ENCODE measurements at places on chromosomes 16 and 17. TPM values are rescaled to one million over a fixed set of nuclear protein-coding genes. Genes with fewer than 3 reads are reported as not detected.

Gene SCNN1G
- total RNA-seq = not detected

Gene PABPN1L
- not detected for total RNA-seq

Gene TPSD1
- not detected for total RNA-seq

Gene MLX
- 19.8 TPM for total RNA-seq

Gene CCDC200
- total RNA-seq = not detected

Gene GPR179
- total RNA-seq = not detected

Gene ODF4
- total RNA-seq = not detected

Gene PLK1
- total RNA-seq = 39.7 TPM

Gene C16orf74
- total RNA-seq = 8.7 TPM

Gene CHST5
- not detected for total RNA-seq

Gene RRAD
- 10.4 TPM for total RNA-seq

Gene C17orf100
- total RNA-seq = 2.9 TPM

Gene PRAC1
- not detected for total RNA-seq

DNA sequence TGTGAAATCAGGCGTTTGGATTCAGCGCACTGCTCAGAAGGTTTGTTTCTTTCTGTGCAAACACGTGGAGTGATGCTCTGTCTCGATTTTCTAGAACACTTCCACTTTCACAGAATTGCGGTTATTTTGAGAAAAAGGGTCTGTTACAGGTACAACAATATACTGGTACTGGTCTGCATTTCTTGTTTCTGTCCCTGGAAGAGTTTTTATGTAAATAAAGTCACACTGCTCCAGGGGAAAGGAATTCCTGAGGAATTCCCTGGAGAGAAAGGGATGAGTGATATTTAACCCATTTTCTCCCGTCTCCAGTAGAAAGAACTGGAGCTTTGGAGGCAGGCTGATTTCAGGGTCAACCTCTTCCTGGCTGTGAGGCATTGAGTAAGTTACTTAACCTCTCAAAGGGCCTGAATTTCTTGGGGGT is 16.2 kb upstream of the RMI2 start:
- no peak for DNase-seq

DNA sequence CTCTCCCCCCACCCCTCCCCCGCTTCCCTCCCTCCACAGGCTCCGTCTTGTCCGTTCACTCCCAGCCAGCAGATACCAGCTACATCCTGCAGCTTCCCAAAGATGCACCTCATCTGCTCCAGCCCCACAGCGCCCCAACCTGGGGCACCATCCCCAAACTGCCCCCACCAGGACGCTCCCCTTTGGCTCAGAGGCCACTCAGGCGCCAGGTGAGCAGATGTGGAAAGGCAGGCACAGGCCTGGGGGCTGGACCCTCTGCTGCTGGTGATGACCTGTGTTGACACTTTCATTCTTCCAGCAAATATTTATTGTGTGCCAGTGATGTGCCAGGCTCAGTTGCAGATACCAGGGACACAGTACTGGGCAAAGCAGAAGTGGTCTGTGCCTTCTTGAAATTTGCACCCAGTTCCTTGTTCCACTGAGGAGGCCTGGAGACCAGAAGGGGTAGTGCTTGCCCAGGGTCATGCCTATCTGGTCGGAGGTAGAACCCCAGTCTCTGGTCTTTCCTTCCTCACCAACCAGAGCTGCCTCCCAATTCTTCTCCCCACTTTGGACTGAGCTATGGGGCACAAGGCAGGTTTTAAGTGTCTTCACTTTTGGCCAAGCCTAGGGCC is 10.3 kb upstream of the ABCC3 start:
- no peak for DNase-seq

DNA sequence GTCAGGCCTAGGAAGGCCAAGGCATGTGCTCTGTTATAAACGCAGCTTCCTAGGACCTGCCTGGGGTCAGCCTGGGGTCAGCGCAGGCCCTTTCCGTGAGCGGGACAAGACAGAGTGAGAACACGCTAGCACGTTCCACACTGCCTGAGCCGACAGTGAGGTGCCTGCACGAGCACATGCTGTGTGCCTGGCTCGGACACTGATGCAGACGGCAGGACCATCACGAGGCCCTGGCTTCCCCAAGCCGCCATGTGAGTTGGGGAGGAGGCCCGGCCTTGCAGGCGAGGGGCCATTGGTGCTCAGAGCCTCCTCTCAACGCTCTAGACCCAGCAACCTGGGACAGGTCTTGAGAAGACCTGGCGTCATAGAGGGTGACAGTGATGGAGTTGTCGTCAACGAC is 9.1 kb downstream of the TMEM204 start:
- DNase-seq = no peak

DNA sequence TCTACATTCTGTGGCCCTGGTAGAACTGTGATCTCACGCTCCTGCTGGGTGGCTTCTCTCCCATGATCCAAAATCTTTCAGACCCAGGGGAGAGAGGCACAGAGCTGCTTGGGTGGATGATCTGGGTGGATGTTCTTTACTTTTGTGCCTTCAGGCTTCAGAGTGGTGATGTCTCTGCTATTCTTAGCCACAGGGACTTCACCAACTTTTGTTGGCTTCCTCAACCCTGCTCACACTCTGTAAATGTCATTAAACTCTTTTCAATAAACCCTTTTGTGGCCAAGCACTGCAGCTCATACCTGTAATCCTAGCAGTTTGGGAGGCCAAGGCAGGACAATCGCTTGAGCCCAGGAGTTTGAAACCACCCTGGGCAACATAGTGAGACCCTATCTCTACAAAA is 7.6 kb downstream of the CLEC10A start:
- no peak for DNase-seq

GRCh38 chr17:42333053-42333452 is 44.8 kb downstream of the STAT5A start:
- DNase-seq = no peak

- DNase-seq = no peak
Measured at GRCh38 chr16:68375801-68376536, 65.2 kb downstream of the PRMT7 start.

GRCh38 chr16:72860726-72861562 is 187.0 kb downstream of the ZFHX3 start:
- no peak for DNase-seq

DNA sequence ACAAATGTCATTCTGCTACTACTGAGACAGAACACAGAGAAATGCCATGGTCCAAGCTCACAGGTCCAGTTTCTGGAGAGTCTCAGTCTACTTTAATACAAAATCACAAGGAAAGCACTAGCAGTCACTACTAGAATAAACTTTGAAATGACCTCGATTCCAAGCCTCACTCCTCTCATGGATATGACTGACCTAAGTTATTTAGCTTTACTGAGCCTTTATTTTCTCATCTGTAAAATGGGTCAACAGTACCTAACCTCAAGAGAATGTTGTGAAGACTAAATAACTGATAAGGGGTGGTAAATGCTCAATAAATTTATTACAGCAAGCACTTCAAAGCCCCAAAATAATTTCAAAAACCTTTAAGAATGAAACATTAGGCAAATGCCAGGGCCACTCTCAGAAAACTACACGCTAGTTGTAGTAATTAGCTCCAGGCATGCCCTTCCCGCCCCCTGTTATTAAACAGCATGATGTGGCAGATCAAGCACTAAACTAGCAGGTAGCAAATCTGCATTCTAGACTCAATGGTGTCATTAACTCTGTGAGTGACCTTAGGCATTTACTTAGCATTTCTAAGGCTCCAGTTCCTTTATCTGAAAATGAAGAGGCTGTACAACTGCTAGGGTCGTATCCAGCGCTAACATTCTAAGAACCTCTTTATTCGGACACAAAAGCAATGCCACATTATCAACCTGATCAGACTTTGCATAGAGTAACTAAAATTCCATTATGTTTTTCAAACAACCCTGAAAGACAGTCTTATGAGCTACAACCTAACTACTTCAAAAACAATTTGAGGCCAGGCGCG is 8.4 kb downstream of the GSPT1 start:
- DNase-seq = no peak

- no peak for DNase-seq
Measured at GRCh38 chr16:30778549-30779244, 8.3 kb downstream of the ZNF629 start.

GRCh38 chr16:55338646-55339045 is 14.6 kb downstream of the IRX6 start:
- DNase-seq = no peak

DNA sequence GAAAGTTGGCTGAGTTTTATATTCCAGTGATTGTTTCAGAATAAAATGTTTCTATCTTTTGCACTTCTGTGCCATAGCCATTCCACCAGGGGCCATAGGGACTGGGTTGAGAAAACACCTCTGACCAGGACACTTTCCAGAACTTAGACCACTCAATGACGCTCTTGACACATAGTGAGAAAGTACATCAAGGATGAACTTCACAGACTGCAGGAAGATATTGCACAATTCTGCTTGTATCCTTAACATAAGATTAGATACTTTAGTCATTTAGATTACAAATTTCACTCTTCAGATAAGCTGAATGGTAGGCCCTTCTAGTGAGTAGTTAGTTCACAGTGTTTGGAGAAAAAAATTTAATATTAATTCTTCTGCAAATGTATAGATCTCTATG is 13.0 kb upstream of the MPHOSPH6 start:
- DNase-seq = no peak

GRCh38 chr17:17088541-17089525 is 46.6 kb downstream of the MPRIP start:
- DNase-seq = no peak

GRCh38 chr17:70034158-70034557 is 40.9 kb upstream of the KCNJ16 start:
- no peak for DNase-seq

DNA sequence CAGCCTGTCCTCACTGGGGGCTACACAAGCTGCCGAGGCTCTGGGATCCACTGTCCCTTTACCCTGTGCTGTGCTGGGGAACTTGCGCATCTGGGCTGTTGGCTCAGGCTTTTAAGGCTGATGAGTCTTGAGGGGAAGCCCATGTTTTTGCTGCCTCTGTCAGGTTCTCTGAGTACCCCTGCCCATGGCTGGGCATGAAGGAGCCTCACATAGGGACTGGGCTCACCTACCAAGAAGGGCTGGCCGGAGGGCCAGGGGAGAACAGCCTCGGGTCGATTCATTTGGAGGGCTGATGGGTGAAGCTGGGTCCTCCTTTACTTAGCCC is 14.6 kb downstream of the FMNL1 start:
- DNase-seq = no peak

DNA sequence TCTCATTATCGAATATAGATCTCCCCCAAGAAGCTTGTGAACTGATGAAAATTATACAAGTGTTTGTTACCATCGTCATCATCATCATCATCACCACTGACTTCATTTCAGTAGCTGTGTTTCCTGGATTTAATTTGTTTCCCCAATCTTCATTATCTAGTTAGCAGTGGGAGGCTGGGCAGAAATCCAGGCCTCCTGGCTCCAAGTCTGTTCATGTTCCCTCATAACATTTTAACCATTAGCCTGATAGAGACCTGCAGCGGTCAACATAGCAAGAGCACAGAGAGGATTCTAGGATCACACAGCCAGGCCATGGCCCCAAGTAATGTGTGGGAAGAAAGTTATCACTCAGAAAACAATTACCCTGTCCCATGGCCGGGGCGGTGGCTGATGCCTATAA is 526.2 kb upstream of the CDH11 start:
- no peak for DNase-seq

- no peak for DNase-seq
Measured at GRCh38 chr16:49959552-49960277, 65.3 kb upstream of the CNEP1R1 start.

DNA sequence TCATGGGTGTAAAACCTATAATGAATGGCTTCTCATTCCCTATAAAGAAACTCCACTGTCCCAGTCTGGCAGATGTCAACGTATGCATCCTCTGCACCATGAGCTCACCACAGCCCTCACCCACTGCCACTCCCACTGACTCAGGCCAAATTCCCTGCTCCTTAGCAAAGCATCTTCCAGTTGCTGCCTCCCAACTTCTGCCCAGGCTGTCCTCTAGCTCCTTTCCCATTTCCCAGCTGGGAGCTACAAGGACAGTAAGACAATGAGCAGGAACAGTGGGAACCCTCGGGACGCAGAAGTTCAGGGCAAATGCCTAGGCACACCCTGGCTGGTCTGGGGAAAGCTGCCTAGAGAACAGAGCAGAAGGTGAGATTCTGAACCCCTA is 9.1 kb upstream of the THAP11 start:
- peak; percentile 75 for DNase-seq

DNA sequence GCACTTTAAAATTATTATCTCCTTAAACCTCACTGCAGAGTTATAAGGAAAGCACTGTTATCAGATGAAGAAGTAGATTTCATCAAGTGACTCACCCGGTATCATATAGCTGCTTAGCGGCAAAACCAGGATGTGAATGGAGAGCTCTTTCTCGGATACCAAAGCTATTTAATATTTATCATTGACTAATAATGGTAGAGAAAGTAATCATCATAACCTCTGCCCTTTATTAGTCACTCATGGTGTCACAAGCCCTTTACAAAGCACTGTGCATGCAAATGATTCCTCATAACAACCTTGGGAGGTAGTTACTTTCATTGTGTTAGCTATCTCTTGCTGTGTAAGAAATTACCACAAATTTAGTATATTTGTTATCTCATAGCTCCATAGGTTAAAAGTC is 592.9 kb downstream of the MAF start:
- no peak for DNase-seq

DNA sequence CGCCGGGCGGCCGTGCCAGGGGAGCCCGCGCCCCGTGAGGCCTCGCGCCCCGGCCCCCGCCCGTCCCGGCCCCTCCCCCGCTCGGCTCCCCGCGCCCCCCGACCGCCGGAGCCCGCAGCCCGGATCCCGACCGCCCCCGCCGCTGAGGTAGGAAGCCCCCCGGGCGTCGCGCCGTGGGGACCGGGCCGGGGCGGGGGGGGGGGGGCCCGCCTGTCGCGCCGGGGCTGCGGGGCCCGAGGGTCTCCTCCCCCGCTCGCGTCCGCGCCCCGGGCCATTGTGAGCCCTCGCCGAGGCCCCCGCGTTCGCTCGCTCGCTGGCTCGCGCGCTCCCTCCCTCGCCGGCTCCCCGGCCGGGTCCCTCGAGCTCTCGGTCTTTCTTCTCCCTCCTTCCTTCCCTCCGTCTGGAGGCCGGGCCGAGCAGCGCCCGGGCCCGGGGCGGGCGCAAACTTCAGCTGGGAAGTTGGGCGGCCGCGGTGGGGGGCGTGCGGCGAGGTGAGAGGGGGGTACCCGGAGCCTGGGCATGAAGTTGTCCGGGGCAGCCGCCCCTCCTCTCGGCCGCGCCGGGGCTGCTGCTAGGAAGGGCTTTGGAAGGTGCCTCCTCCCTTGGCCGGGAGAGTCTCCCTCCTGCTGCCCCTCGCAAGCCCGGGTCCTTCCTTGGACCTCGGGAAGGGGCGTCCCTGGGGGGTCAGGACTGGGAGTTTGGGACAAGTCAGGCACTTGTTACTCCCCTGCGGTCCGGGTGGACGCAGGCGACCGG is 419 bp downstream of the GLIS2 start:
- DNase-seq = peak; percentile 50

GRCh38 chr16:26542198-26542597 is 524.5 kb upstream of the C16orf82 start:
- no peak for DNase-seq
